SJSA1 (cell line): ENCODE measurements at places on chromosomes 7 and 10. TPM values are rescaled to one million over a fixed set of nuclear protein-coding genes. Genes with fewer than 3 reads are reported as not detected.

DNA sequence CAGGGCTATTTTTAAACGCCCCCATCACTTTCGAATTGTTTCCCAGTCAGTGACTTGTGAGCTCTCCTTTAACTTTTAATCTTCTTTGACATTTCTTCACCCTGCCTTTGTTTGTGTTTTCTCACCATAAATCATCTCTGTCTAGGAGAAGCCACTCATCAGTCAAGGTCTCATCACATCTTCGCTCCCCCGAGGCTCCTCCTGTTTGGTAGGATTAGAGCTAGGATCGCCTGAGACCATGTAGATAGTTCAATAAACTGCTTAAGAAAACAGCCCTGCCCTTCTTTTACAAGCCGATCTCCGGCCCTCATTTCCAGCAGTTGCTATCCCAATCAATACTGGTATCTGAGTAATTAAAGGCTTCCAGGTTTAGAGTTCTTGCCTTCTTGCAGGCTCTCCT, 472.8 kb upstream of the ADARB2 start:
- no peak overlapping the region for H3K27ac ChIP-seq
- H3K36me3 ChIP-seq = no peaks in the 10 kb centered on the region
- no peak for DNase-seq

DNA sequence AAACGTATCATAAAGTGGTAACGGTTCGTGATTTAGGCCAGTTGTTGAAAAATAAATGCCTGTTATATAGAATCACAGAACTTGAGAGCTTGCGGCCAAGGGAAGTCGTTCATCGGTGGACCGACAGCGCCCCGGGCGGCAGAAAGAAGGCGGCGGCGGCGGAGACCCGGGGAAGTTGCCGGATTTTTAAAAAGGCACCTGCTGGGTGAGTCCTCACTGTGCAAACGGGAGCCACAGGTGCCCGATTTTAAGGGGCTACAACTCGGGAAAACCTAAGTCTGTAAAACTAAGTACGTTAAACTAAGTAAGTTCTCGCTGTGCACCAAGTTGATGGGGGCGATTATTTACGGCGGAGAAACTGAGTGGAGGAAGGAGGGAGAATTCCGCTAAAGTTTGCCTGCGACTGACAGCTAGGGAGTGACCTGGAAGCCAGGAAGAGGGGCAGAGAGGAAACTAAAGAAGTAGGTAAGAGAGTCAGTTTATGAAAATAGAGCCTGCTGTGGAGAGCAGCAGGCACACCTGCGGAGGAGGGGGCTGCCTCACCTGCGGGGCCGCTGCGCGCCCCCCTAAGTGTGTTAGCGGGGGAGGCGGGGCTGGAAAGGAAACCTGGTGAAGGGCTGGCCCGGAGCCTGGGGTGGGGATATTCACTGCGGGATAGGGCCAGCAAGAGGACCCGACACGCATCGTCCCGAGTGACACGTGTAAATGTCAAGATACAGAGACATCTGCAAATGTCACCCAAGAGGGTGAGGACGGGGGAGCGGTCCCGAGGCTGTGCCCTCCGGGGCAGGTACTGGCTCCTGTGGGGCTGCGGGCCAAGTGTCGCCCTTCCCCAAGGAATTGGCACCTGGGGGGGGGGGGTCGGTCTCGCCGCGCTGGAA, 996 bp downstream of the ADAM12 start:
- no peaks in the 10 kb centered on the region; the same call in 1 of the 2 replicates for H3K36me3 ChIP-seq
- H3K4me1 ChIP-seq = peaks cover 24% of the 10 kb centered on the region
- no peak overlapping the region for H3K27ac ChIP-seq
- H3K27me3 ChIP-seq = no peaks in the 10 kb centered on the region; the same call in 1 of the 2 replicates
- H3K4me3 ChIP-seq = peak overlapping the region; percentile 59

GRCh38 chr7:24840563-24840962, 83.3 kb upstream of the GSDME start:
- no peak overlapping the region for H3K4me3 ChIP-seq
- peaks cover 3% of the 10 kb centered on the region; the same call in 1 of the 2 replicates for H3K36me3 ChIP-seq
- no peak overlapping the region for H3K27ac ChIP-seq
- peaks cover 18% of the 10 kb centered on the region for H3K4me1 ChIP-seq
- no peak for DNase-seq

- DNase-seq = no peak
- H3K27me3 ChIP-seq = no peaks in the 10 kb centered on the region
- H3K36me3 ChIP-seq = no peaks in the 10 kb centered on the region
- H3K4me1 ChIP-seq = peaks cover under 1% of the 10 kb centered on the region; the same call in 1 of the 2 replicates
Measured at GRCh38 chr7:30791114-30791513, 19.9 kb downstream of the MINDY4 start.

- no peak overlapping the region for H3K4me3 ChIP-seq
- no peak for DNase-seq
- H3K27ac ChIP-seq = no peak overlapping the region
- peaks cover 30% of the 10 kb centered on the region for H3K4me1 ChIP-seq
- no peaks in the 10 kb centered on the region for H3K36me3 ChIP-seq
Measured at GRCh38 chr7:74038194-74038961, 10.4 kb downstream of the ELN start.

GRCh38 chr10:69629519-69629896, 539 bp upstream of the FAM241B start:
- no peaks in the 10 kb centered on the region for H3K36me3 ChIP-seq
- no peak overlapping the region for H3K4me3 ChIP-seq
- peaks cover 16% of the 10 kb centered on the region for H3K27me3 ChIP-seq
- no peak overlapping the region for H3K27ac ChIP-seq
- peaks cover 6% of the 10 kb centered on the region for H3K4me1 ChIP-seq
- no peak for DNase-seq

DNA sequence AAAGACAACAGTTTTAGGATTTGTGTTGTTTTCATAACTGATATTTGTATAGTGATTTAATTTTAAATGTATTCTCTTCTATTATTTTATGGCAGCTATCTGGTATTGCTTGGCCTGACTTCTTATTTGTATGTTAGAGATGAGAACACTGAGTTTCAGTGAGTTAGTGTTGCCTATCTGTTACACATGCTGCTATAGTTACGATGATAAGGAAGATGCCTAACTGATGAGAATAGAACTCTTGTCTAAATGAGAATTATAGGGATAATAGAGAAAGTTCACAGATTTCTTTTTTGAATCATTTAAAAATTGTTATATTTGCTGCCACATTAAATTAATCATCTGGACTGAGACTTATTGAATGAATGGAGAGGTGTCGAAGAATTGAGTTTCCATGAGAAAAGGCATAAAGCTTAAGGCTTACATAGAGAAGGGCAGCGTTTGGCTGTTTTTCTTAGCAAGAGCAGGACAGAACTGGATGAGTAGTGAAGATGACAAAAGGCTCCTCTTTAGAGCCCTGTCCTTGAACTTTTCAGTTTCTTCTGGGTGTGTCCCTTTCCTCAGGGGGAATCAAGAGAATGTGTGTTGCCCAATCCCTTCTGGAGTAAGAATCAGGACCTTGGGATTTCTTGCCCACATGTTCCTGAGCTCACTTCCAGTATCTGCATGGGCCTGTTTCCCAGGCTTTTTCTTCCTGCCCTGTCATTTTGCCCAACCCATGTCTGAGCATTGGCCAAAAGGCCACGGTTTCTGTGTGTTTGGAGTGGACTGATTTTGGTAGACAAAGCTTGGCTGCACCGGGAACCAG, 195.6 kb upstream of the CSTF2T start:
- no peaks in the 10 kb centered on the region for H3K4me1 ChIP-seq
- no peaks in the 10 kb centered on the region for H3K27me3 ChIP-seq
- H3K4me3 ChIP-seq = no peak overlapping the region

Gene CTAGE15
- 0.13 and 0.22 TPM in 2 replicates for total RNA-seq

Gene C10orf105
- total RNA-seq = not detected in 2 replicates

Gene SPDYE2B
- not detected in 2 replicates for total RNA-seq

Gene CNPY1
- not detected in 2 replicates for total RNA-seq

Gene CALML5
- total RNA-seq = not detected in 2 replicates

Gene GPC2
- 4.4 and 6.5 TPM in 2 replicates for total RNA-seq

Gene CYCS
- total RNA-seq = 144 and 170 TPM in 2 replicates
